NCI-H226 (cell line): ENCODE measurements at places on chromosomes 12 and 14.

- DNase-seq, result no peak
Measured at GRCh38 chr12:46493150-46493833, 120.7 kb upstream of the SLC38A2 start.

DNA sequence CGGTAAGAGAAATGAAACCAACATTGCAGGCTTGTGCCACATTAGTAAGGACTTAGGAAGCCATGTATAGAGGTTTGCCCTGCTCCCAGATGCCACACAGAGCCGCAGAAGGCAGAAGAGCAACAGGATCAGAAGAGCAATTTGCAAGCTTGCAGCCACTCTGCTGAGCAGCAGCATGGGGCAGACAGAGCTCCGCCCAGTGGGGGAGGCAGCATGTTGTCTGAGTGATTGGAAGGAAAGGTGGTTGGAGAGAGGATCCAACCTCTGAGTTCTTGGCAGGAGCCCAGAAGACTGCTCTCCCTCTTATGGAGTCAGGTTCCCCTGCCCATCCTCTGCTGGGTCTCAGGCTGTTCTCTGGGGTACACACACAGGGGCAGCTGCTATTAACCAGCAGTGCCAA, 2.3 kb upstream of the KRT6A start:
- DNase-seq, result peak; percentile 97

DNA sequence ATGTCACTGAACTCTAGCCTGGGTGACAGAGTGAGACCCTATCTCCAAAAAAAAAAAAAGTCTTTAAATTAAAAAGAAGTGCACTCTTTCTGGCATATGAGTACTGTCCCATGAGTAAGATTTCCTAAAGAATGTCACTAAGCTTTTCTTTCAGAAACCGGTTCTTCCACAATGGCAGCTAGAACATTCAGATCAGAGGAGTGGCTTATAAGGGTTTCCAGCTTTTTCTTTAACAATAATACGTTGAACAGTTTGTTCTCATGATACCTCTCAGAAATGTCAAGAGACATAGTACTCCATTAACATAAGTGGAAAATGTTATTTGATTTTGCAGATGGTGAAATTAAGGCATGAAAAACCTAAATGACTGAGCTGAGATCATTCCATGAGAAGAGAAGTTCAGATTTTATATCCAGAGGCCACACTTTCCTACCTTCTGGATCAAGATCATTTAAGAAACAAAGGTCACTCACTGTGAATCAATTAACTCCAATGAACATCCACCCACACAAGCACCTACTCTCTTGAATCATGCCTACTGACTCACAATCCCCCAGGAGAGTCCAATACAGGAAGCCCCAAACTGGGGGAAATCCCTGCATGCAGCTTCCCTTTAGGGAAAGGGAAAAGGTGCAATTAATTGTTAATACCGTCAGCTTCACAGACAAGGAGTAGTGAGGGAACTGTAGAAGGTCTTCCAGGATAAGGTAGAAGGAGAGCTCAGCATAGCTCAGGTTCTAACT, 86.9 kb downstream of the SPTSSA start:
- DNase-seq, result no peak

DNA sequence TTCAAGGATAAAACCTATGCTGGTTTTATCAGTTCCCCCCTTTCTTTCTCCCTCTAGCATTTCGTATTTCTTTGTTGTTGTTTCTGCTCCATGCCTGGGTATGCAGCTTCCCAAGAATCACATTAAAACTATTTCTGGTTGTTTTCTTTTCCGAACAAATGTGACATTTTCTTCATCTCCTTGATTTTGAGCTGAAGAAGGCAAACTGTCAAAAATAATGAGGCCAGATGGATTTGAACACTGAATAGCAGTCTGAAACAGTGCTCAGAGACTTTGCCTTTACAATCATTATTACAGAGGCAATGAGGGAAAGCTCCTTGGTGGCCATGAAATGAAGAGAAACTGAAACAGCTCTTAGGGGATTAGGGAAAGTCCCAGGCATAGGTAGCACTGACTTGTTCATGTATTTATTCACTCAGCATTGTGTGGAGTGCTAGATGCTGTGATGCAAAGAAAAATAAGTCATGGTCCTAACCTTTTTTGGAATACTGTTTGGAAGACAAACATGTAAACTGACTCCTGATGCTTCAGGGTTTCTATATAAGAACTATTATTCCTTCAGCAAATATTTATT, 319.5 kb downstream of the FUT8 start:
- no peak for DNase-seq

DNA sequence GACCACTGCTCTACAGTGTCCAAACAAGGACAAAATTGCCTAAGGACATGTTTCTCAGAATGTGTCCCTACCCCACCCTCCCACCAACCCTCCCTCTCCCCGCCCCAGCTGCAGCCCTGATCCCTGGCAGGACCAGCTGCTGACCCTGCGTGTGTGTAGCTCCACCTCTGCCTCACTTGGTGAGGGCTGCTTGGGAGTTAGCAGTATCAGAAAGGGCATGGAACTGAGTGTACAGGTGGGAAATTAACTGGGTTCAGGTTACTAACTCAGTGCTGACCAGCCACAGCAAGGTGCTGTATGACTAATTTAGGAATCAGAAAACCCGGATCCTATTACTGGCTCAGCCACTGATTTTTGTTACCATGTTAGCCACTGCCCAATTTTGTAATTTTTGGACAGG, 11.3 kb upstream of the PLEKHD1 start:
- DNase-seq, result no peak

GRCh38 chr12:102946042-102946441, 11.4 kb upstream of the ASCL1 start:
- no peak for DNase-seq

- no peak for DNase-seq
Measured at GRCh38 chr14:95458906-95459305, 57.5 kb downstream of the SYNE3 start.

- peak; percentile 71 for DNase-seq
Measured at GRCh38 chr12:25959071-25959961, 834 bp downstream of the RASSF8 start.

- peak; percentile 28 for DNase-seq
Measured at GRCh38 chr14:66240105-66240504, 246.1 kb upstream of the CCDC196 start.

- peak; percentile 95 for DNase-seq
Measured at GRCh38 chr12:42238240-42239140, at the start of gene YAF2. Gene YAF2, minus strand, starts transcription at chr12:42238248. Its CDS starts 68 bp downstream, at chr12:42238180.

GRCh38 chr14:97177016-97177415, 379.8 kb downstream of the VRK1 start:
- no peak for DNase-seq

GRCh38 chr14:68512088-68512487, 280.8 kb downstream of the ZFP36L1 start:
- peak; percentile 19 for DNase-seq

DNA sequence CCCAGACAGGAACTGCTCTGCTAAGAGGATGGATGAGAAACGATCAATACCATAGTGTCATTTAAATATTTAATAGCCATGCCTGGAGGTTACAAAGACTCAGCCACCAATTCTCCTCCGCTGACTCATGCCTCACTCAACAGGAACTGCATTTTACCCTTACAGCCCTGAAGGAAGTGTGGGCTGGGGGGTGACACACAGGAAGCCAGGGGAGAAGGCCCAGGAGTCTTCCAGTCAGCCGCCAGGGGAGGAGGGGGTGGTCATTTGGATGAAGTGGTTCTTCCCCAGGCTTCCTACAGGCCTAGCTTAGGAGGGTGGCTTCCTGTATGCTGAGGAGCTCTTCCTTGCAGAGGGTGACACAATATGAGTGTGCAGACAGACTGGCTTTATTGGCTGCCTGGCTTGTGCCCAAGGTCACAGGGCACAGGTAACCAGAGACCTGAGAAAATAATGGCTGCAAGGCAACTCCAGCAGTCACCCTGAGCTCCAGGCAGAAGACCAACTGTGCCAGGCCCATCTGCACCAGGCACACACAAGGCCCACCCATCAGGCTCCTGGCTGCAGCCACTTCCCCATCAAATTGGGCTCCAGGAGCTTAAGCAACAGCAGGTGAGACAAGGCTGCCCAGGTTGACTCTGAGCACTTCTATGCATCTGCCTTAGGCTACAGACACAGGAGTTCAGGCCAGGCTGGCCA, 30.6 kb upstream of the RPLP0 start:
- peak; percentile 96 for DNase-seq

GRCh38 chr12:114395755-114396152, 10.2 kb downstream of the TBX5 start:
- no peak for DNase-seq

- DNase-seq, result no peak
Measured at GRCh38 chr12:109890620-109891170, 9.4 kb upstream of the TCHP start.

GRCh38 chr14:72758420-72758819, 135.5 kb downstream of the DPF3 start:
- no peak for DNase-seq

DNA sequence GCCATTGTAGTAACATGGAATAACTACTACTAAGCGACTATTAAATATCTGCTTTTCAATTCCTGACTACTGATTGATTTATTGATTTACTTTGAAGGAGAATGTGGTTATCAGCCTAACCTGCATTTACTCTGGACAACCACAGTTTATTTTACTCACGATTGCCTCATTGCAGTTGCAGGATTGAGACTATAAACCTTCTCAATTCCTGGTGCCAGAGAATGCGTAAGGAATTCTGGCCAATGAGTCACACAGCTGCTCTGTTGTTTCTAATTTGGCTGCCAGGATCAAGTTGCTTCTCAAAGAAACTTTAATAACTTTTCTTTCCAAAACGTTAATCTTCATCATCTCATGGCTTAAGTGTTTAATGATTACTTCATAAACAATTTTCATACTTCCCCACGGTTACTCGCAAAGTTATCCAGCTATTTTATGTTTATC, 13.1 kb upstream of the TMTC1 start:
- DNase-seq, result peak; percentile 74

- DNase-seq, result no peak
Measured at GRCh38 chr12:66500841-66501240, 178.0 kb downstream of the GRIP1 start.

DNA sequence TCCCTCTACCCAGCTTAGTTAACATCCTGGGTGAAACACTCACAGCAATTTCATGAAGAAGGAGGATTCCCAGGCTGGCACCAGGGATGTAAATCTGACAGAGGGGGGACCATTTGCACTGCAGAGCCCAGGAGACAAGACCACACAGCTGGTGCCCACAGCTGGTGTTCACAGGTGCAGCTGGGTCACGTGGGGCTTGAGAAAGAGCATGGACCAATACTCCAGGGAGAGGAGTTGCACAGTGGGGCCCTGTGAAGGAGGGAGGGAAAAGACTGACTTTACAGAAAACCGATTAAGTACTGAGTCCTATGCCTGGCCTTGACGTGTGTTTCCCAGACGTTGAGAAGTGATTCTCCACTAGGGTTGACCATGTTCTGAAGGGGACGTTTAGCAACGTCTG, 1316.7 kb upstream of the TMEM132C start:
- no peak for DNase-seq

- DNase-seq, result no peak
Measured at GRCh38 chr12:12007713-12008231, 63.0 kb upstream of the BCL2L14 start.

GRCh38 chr12:10669533-10669932, 4.3 kb downstream of the STYK1 start:
- DNase-seq, result no peak

DNA sequence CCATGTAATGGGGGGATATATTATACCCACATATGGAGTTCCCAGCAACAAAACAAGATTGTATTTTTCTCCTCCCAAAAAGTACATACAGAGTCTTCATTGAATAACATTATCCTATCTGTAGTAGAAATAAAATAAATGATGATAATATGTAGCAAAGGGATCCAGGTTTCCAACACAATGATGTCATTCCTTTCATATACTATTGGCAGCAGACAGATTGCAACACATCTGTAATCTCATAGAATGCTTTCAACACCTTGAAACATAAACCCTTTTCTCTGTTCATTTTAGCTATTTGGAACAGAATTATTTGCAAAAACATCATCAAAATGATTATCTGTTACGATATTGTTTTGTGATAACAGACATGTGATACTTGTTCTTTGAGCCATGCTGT, 317.6 kb downstream of the DPF3 start:
- no peak for DNase-seq

GRCh38 chr12:99722690-99723486, 75.3 kb downstream of the GARIN6 start:
- no peak for DNase-seq

DNA sequence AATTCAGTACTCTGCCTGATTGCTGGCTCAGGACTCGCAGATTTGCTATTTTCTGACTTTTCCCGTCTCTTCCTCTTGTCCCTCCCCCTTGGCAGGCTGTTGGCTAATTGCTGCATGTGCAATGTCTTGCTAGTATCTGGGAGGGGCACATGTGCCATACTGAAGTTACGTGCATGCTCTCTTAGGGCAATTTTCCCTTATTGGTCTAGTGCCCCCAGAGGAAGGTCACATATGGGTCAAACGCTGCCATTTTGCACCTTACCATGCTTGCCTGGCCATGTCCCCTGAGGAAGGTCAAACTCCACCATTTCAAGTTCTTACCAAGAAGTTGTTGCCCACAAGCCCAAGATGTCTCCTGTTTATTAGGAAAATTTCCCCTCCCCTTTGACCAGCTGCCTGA, 13.9 kb upstream of the ERC1 start:
- no peak for DNase-seq

- DNase-seq, result no peak
Measured at GRCh38 chr12:24565300-24565699, 383.6 kb downstream of the BCAT1 start.

DNA sequence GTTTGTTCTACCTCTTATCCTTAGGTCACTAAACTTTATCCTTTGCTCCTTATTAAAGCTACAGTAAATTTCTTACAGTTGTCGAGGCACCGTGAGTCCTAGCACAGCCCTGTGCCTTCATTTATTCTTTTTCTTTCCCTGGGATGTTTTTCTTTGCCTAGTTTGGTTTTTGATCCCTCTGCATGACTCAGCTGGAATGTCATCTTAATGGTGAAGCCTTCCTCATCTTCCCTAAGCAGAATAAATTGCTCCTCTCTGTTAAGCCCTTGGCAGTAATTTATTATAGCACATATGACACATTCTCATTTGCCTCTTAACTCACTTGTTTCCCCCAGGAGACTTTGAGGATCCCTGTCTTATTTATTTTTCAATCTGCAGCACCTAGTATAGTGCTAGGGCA, 16.6 kb downstream of the ACTR10 start:
- peak; percentile 12 for DNase-seq

DNA sequence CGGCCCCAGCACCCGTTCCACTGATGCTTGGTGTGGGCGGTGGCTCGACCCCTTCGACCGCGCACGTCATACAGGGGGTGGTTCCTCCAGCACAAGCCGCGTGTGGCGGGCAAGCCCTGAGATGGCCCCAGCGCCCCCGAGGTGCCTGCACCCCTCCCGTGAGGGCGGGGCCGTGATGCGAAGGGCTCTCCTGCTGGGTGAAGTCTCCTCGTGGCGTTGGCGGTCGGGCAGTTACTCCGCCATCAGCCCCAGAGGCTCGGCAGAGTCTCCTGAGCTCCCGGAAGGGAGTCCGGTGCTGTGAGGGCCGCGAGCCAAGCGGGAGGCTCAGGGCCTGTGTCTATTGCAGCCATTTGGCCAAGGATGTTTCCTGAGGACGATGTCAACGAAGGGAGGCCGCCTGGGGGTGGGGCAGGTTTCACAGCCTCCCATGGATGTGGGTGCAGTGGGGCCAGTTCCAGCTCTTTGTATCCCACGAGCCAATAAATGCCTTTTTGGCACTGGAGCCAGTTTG, 78.1 kb upstream of the GALNT9 start:
- DNase-seq, result no peak
